ENCODE measurements at places on chromosomes 4 and X.

GRCh38 chr4:110088670-110089069 is 109.7 kb downstream of the ELOVL6 start:
- no peak for DNase-seq

GRCh38 chr4:155506745-155507144 is 130.0 kb upstream of the MAP9 start:
- DNase-seq, result no peak

DNA sequence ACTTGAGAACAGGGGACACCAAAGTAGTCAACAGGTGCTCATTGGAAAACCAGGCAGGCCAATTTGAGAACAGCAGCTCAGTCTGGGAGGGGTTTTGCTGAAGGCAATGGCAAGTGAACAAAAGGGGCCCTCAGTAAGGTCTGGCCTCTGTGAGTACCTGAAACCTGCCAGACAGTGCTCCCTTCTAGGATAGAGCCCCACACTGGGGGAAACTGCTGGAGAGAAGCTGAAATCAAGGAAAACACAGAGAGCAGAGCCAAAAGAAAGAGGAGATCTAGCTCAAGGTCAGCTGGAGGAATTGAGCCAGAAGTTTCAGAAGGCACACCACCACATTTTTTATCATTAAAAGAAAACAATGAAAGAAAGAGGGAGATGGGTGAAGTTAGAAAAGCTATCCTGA is 28.2 kb downstream of the PNMA6E start:
- no peak for DNase-seq

- DNase-seq, result no peak
These were observed 106.2 kb upstream of the SMAD1 start for GRCh38 chr4:145375416-145375815.

GRCh38 chrX:111167334-111167733 is 71.3 kb downstream of the PAK3 start:
- DNase-seq, result no peak
